Spinal cord (tissue), 10 donors: ENCODE measurements at places on chromosomes 6 and 20.

- H3K27ac ChIP-seq = peak overlapping the region; percentile 81
These were observed 902 bp downstream of the SAMHD1 start for GRCh38 chr20:36950414-36951197.

GRCh38 chr6:98039904-98040607 is 757.0 kb upstream of the MMS22L start:
- no peak overlapping the region for H3K4me3 ChIP-seq
- no peak for DNase-seq
- H3K36me3 ChIP-seq = no peaks in the 10 kb centered on the region

GRCh38 chr6:13413466-13413862 is 73.9 kb downstream of the GFOD1 start:
- H3K4me1 ChIP-seq = peaks cover 29% of the 10 kb centered on the region
- H3K27me3 ChIP-seq = no peaks in the 10 kb centered on the region
- no peak for DNase-seq
- no peaks in the 10 kb centered on the region for H3K36me3 ChIP-seq

DNA sequence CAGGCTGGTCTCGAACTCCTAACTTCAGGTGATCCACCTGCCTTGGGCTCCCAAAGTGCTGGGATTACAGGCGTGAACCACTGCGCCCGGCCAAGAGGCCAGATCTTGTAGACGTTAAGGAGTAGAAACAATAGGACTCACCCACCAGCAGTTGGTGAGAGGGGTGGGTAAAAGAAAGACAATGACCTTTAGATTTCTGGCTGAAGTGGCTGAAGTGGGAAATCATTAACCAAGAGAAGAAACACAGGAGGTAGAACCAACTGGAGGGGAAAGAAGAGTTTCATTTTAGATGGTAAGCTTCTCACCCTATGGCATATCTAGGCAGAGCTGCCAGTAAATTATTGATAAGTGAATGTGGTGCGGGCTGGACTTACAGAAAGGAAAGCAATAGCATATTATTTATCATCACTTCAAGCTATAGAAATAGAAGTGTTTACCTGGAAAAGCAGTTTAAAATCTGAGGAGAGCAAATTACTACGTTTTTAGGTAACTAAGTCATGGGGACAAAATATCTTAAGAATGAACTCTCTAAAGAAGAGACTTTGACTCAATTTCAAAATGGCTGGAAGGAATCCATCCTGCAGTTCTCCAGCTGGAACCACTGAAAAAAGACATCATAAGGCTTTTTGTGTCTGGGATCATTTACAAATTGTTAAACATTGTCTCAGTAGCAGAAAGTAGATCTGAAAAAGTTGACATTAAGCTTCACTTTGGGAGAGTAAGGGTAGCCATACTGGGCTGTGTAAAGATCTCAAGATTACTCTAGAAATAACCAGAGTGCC is 109.6 kb downstream of the ALDH8A1 start:
- H3K4me1 ChIP-seq = no peaks in the 10 kb centered on the region
- H3K27me3 ChIP-seq = no peaks in the 10 kb centered on the region
- no peak for DNase-seq
- H3K4me3 ChIP-seq = no peak overlapping the region
- no peaks in the 10 kb centered on the region for H3K36me3 ChIP-seq

- no peaks in the 10 kb centered on the region for H3K36me3 ChIP-seq
- no peak for DNase-seq
- H3K27ac ChIP-seq = no peak overlapping the region
- H3K27me3 ChIP-seq = no peaks in the 10 kb centered on the region
- H3K4me1 ChIP-seq = peaks cover 4% of the 10 kb centered on the region
These were observed 97.3 kb downstream of the SLX4IP start for GRCh38 chr20:10532361-10532760.

GRCh38 chr6:25038999-25039398 is 103.2 kb upstream of the RIPOR2 start:
- H3K27me3 ChIP-seq = no peaks in the 10 kb centered on the region
- no peak overlapping the region for H3K27ac ChIP-seq
- H3K4me1 ChIP-seq = peaks cover 4% of the 10 kb centered on the region
- no peak overlapping the region for H3K4me3 ChIP-seq
- no peak for DNase-seq

DNA sequence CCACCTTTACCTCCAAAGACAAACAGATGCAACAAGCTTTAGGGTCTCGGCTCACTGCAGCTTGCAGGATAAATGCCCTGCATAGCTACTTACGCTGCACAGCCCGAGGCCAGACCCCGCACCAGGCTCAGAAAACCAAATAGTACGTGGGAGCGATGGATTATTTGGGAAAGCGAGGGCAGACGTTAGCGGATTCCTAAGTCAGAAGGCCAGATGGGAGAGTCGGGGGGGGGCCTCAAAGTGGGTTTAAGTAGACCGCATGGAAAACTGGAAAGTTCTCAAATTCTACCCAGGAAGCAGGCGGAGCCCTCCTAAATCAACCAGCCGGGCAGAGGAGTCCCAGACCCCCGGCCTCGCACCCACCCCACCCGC is 382 bp downstream of the SFT2D1 start:
- H3K4me1 ChIP-seq = peaks cover 11% of the 10 kb centered on the region
- peaks cover 10% of the 10 kb centered on the region for H3K36me3 ChIP-seq
- H3K27ac ChIP-seq = peak overlapping the region; percentile 90
- DNase-seq = no peak
- no peaks in the 10 kb centered on the region for H3K27me3 ChIP-seq

GRCh38 chr6:94289131-94289530 is 869.8 kb upstream of the EPHA7 start:
- no peak overlapping the region for H3K27ac ChIP-seq
- no peak for DNase-seq
- H3K27me3 ChIP-seq = no peaks in the 10 kb centered on the region
- H3K4me3 ChIP-seq = no peak overlapping the region

GRCh38 chr6:699319-699718 is 6.4 kb upstream of the EXOC2 start:
- H3K27me3 ChIP-seq = no peaks in the 10 kb centered on the region
- peak overlapping the region; percentile 7 for H3K27ac ChIP-seq
- no peak overlapping the region for H3K4me3 ChIP-seq

DNA sequence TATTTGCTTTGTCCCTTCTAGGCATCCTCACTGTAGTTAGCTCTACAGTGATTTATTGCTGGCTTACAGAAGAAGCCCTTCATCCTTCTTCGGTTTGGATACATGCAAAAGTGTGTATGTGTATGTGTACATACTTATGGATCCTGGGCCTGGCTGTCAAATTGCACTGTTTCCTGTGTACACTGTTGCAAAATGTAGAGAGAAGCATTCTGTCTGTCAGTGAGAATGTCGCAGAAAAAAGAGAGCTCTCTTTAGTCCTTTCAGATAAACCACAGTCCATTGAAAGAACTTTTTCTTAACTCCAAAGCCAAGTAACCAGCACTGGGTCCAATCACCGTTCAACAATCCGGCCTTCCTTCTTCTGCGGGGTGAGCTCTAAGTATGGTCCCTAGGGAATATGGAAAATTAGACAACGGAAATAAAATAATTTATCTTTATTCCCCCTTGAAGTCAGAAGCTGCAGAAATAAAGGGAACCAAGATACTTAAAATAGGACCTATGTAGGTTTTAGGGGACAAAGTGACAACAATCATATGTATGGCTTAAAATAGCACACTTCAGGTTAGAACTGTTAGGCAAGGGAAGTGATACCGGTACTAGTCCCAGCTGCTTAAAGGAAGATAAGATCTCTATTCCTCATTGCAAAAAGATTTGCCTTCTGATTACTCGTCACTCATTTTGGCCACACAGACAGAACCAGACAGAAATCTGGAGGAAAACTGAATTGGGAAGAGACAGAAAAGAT is 107.0 kb downstream of the CD83 start:
- H3K4me3 ChIP-seq = no peak overlapping the region
- H3K4me1 ChIP-seq = no peaks in the 10 kb centered on the region
- no peak for DNase-seq
- no peaks in the 10 kb centered on the region for H3K27me3 ChIP-seq
- H3K36me3 ChIP-seq = no peaks in the 10 kb centered on the region

- no peaks in the 10 kb centered on the region for H3K36me3 ChIP-seq
- H3K27ac ChIP-seq = no peak overlapping the region
- no peak for DNase-seq
- H3K4me1 ChIP-seq = no peaks in the 10 kb centered on the region
These were observed 229.8 kb downstream of the HIVEP2 start for GRCh38 chr6:142714951-142715785.

DNA sequence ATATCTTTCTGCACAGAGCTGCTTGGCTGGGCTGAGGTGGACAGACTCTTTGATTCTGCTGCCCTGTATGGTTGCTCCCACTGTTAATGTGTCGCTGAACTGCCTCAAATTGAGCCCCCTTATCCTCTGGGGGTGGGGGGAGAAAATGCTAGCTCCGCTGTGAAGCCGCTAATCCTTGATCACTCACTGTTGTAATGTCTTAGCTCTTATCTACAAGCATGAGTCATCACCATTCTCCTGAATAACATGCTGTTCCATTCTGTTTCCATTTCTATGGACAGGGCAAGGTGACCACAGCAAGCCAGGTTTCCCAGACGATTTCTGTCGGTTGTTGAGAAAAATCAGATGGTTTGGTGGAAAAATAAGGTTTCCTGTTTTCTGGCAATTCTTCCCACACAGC is 218.4 kb upstream of the GGTLC1 start:
- no peak for DNase-seq
- no peaks in the 10 kb centered on the region for H3K36me3 ChIP-seq
- H3K27me3 ChIP-seq = no peaks in the 10 kb centered on the region
- H3K27ac ChIP-seq = no peak overlapping the region
- peaks cover 5% of the 10 kb centered on the region for H3K4me1 ChIP-seq

DNA sequence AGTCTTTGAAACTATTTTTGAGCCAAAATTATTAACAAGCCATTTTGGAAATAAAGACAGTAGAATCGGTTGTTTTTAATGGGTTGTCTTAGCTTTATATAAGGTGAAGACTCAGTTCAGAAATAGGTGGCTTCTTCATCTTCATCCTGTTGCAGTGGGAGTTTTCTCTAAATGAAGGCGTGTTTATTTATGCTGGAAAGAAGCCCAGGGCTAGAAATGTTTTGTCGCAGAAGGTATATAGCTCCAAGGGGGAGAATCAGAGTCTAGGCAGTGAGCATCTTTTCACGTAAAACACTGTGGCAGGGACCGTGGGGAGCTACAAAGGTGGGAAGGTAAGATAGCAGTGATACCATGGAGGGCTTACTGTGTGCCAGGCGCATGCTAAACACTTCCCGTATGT is 34.3 kb downstream of the FARS2 start:
- H3K27ac ChIP-seq = no peak overlapping the region
- peak; percentile 79 for DNase-seq
- no peaks in the 10 kb centered on the region for H3K36me3 ChIP-seq
- no peaks in the 10 kb centered on the region for H3K27me3 ChIP-seq
- H3K4me3 ChIP-seq = no peak overlapping the region

- H3K36me3 ChIP-seq = no peaks in the 10 kb centered on the region
- H3K27me3 ChIP-seq = no peaks in the 10 kb centered on the region
- no peaks in the 10 kb centered on the region for H3K4me1 ChIP-seq
- no peak overlapping the region for H3K27ac ChIP-seq
- DNase-seq = no peak
These were observed 85.2 kb downstream of the SMLR1 start for GRCh38 chr6:130912434-130912833.

DNA sequence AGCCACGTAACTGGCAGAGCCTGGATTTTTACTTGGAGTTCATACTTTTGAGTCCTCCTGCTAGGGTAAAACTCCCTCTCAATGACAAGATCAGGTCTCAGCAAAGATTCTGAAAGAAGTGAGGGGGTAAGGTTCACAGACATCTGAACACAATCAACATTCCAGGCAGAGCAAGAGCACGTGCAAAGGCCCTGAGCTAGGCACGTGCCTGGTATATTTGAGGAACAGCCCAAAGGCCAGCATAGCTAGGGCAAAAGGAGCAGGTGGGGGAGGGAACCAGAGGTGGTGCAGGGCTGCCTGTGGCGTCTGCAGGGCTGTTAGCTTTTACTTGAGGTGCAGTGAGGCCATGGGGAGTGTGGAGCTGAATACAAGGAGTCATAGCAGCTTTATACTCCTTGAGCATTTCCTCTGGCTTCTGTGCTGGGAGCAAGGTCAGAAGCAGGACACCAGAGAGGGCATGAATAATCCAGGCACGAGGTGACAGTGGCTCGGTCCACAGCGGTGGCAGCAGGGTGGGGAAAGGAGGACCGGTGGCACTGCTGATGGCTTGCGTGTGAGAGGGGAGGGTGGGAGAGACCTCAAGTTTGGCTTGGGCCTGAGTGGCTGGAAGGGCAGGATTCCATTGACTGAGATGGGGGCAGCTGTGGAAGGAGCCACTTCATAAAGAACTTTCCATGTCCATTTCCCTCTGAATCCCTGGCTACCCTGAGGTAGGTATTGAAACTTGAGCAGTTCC is 57.0 kb downstream of the DLGAP4 start:
- peaks cover 12% of the 10 kb centered on the region for H3K4me1 ChIP-seq
- H3K36me3 ChIP-seq = peaks cover 9% of the 10 kb centered on the region

- H3K4me3 ChIP-seq = no peak overlapping the region
- H3K27ac ChIP-seq = no peak overlapping the region
- H3K27me3 ChIP-seq = no peaks in the 10 kb centered on the region
- no peaks in the 10 kb centered on the region for H3K36me3 ChIP-seq
- DNase-seq = no peak
These were observed 880.4 kb upstream of the MAN1A1 start for GRCh38 chr6:120230008-120230407.

GRCh38 chr20:57705127-57705899 is 4.5 kb downstream of the PMEPA1 start:
- DNase-seq = no peak
- no peak overlapping the region for H3K4me3 ChIP-seq
- no peaks in the 10 kb centered on the region for H3K36me3 ChIP-seq
- no peak overlapping the region for H3K27ac ChIP-seq

DNA sequence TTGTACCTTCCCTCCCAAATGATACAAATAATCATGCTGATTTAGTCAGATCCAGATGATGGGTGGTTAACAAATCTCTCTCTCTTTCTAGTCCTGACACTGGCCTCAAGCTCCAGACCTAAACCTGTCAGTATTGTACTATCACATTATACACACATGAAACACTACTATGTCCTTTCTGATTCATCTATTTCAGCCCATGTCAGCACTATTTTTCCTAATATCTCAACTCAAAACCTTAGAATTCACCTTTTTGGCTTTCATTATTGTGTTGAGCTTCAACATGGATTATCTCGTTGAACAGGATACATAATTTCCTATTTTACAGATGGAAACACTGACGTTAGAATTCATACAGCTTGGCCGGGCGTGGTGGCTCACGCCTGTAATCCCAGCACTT is 3.5 kb downstream of the PIGU start:
- H3K4me3 ChIP-seq = no peak overlapping the region
- peaks cover 7% of the 10 kb centered on the region for H3K4me1 ChIP-seq
- H3K36me3 ChIP-seq = no peaks in the 10 kb centered on the region

DNA sequence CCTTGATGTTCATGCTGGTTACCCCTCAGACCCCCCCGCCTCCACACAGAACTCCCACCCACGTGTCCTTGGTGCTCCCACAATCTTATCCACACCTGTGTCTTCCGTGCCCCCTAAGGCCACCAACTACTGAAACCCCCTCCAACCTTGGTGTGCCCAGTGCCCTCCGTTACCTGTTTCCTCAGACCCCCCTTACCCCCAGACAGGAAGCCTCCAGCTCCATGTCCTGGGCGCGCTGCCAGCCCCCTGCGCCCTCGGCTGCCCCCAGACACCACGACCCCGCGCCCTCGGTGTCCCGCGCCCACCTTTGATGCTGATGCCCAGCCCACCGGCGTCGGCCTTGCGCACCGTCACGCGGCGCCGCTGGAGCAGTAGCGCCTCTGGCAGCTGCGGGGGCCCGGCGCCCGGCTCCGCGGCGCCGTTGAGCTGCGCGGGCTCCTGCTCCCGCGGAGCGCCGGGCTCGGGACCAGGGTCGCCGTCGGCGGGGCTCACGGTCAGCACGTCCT is 504 bp downstream of the SNTA1 start:
- peak overlapping the region; percentile 38 for H3K4me3 ChIP-seq
- no peak overlapping the region for H3K27ac ChIP-seq
- no peaks in the 10 kb centered on the region for H3K27me3 ChIP-seq

- H3K36me3 ChIP-seq = no peaks in the 10 kb centered on the region
- H3K27me3 ChIP-seq = no peaks in the 10 kb centered on the region
These were observed 41.4 kb downstream of the PHACTR3 start for GRCh38 chr20:59645761-59646171.
